ENCODE measurements at places on chromosomes 12 and 14.

GRCh38 chr12:131606218-131606901, 104.5 kb upstream of the SFSWAP start:
- no peak for DNase-seq

DNA sequence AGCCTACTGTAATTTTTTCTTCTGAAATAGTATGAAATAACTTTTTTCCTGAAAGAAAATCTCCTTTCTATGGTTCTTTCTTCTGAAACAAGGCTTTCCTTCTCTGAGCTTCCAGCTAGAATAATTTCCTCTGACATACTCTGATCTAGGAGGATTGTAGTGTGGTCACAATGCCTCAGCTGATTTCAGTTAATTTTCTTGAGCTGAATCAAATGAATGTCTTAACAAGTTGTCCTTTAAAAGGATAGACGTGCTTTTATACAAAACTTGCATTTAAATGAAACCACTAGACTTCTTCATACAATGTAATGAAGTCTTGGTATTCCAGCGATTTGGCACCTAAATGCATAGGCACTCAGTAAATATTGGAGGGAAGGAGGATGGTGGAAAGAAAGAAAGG, 94.4 kb downstream of the BICD1 start:
- no peak for DNase-seq

- DNase-seq, result no peak
These were observed 34.1 kb downstream of the ITGA7 start for GRCh38 chr12:55673638-55674037.

DNA sequence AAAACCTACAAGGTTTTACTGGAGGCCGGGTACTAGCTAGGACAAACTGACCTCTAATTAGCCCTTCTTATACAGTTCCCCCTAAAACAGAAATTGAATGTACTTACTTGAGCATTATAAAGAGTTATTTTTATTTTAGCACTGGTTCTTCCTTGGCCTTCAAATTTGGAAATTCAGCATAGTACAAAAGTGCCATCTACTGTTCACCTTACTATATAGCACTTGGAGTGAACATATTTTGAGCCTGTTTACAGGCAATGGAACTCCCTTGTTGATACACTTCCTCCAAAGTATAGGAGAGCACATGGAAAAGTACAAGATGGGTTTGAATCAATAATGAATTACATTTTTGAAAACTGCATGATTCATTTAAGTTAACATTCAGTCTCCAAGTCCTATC, 3.9 kb upstream of the POC1B start:
- DNase-seq, result no peak

DNA sequence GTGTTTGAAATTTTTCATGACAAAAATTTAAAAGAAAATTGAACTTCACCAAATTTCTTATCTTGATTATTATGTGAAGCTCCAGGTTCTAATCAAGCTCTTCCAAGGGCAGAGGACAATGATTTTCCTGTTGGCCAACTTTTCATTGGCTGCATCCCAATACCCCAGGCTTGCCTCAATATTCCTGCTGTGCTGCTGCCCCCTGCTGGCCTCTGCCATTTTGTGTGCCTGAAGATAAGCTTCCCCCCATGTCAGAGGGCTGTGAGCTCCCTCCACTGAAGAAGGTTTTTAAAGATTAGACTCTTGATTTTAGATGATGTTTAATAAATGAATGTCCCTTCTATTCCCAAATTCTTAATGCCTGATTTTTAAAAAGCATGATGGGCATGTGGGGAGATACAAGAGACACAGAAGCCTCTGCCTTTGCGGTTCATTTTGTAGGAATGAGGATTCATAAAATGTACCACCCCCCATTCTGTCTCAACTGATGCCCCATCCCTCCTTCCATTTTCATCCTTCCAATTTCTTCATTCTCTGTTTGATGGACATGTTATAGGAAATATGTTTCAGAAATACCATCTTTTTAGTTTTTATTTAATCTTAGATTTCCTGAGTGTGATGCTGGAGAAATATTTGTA, 76.7 kb upstream of the RGS6 start:
- DNase-seq, result no peak

- DNase-seq, result no peak
These were observed 157.6 kb upstream of the PLEKHA5 start for GRCh38 chr12:18971932-18972331.

GRCh38 chr14:53285821-53286220, 132.7 kb upstream of the DDHD1 start:
- no peak for DNase-seq

GRCh38 chr14:21399311-21399870, 15.6 kb upstream of the SUPT16H start:
- no peak for DNase-seq

DNA sequence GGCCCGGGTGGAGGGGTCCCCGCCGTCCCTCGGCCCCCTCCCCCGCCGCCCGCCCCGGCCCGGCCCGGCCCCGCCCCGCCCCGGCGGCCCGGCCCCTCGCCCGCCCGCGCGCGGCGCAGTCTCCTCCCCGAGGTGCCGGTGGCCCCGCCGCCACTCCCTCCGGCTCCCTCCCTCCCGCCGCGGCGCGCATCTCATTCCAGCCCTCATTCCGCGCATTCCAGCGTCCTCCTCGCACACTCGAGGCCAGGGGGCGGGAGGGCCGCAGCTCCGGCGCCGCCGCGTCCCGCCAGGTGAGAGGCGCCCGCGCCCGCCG, at the start of gene TEAD4:
TSS of gene TEAD4 (plus strand) at position 206 of the 313 bp plus-strand sequence.
- DNase-seq, result no peak
